ENCODE measurements at places on chromosomes 12 and 14.

DNA sequence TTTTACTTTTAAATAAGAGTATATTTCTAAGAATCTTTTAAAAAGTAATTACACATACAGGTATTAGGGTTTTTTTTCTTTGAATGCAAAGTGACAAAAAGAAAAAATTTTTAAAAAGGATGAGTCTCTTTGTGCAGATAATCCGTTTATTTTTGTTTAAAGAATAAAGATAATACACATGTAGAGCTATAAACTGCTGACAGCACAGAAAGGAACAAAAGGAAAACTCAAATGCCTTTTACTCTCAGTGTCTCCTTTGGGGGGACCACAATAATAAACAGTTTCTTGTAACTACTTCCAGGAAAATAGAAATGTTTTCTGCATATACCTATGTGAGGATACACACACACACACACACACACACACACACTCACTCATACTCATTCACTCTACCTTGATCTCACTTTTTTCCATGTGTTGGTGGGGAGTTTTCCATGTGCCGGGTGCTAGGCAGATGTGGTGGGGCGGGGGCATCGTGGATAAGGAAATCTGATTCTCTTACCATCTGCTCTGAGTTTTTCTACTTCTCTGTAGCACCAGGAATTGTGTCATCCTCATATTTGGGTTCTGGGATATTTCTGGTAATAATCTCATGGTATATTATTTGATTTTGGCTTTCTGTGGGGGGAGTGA, 58.1 kb downstream of the KCTD10 start:
- no peak for DNase-seq

- DNase-seq = no peak
Measured at GRCh38 chr12:6903722-6904121, 900 bp upstream of the LRRC23 start.

GRCh38 chr12:99271071-99271470, 376.5 kb upstream of the GARIN6 start:
- DNase-seq = no peak

- no peak for DNase-seq
Measured at GRCh38 chr14:30158299-30158698, 230.7 kb upstream of the PRKD1 start.

DNA sequence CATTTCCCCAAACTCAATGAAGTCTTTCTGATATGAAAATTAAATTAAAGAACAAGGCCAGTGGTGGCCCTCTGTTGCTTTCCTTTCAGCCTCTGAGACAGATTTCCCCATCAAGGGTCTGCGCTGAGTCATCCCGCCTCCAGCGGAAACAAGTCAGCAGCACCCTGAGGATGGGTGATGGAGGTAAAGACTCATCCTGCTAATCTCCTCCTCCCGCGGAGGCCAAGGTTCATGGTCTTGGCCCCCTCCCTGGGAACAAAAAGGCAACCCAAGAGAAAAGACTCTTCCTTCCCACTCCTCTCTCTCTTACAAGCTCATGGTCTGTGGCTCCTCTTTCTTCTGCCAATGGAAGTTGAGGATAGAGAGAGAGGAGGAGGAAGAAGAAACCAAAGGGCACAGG, 9.0 kb upstream of the NUMB start:
- no peak for DNase-seq

GRCh38 chr12:49762468-49762847, 21.1 kb downstream of the TMBIM6 start:
- no peak for DNase-seq

- no peak for DNase-seq
Measured at GRCh38 chr12:104094284-104094683, 30.0 kb downstream of the HCFC2 start.

- no peak for DNase-seq
Measured at GRCh38 chr12:29731591-29731990, 52.2 kb downstream of the TMTC1 start.

DNA sequence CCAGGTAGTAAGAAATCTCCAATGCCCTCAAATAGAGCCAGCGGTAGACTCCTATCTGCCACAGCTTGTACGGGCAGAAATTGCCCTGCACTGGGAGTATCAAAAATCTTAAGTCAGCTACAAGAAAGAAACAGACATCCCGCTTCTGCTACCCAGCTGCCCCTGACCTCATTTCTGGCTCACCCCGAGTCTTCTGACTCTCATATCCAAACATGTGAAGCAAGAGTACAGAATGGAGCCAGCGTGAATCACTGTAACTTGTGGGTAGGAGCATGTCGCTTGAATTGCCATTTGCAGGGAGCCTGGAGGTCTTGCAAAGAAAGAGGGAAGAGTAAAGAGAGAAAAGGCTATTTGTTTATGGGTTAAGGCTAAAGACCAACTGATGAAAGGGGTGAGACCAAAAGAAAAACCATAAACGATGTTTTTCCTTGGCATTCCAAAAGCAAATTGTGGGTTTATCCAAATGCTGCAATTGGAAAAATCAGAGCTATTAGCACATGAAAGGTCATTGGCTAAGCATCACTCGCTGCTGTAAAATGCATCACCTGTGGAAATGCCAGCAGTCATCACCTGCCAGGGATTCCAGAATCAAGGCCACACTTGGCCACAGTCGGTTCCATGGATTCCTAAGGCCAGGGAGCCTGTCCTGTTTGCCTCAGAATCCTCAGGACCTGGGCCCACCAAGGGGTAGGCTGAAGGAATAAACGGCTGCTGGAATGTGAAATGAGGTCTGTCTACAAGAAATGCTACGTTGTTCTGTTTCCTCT, 86.6 kb downstream of the FOXN3 start:
- no peak for DNase-seq

DNA sequence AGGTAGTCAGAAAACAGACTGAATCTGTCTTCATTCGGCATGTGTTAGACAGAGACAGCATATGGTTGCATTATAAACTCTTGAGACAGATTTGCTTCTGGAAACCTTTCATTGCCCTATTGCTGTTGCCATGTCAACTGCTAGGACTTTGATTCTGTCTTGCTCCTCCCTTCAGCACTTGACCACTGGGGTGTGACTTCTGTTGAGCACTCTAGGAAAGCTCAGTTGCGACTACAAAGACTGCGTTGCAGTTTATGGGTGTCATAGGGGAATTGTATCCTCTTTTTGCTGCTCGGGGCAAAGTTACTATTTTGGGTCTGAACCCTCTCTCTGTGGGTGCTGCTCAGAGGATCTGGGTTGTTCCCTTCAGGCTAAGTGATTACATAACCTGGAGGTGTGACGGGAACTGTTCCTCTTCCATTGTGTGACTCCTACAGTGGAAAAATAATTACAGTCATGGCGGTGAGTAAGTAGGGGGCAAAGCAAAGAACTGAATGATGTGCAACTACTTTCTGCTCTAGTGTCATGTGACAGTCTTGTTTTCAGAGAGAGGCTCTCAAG, 44.3 kb upstream of the TRIM9 start:
- no peak for DNase-seq

GRCh38 chr12:25789541-25789944, 168.9 kb upstream of the RASSF8 start:
- no peak for DNase-seq

- no peak for DNase-seq
Measured at GRCh38 chr12:46087916-46088439, 97.6 kb upstream of the SCAF11 start.

GRCh38 chr12:22536346-22536945, 7.9 kb downstream of the C2CD5 start:
- no peak for DNase-seq

GRCh38 chr14:70748422-70748821, 60.9 kb downstream of the MAP3K9 start:
- no peak for DNase-seq

DNA sequence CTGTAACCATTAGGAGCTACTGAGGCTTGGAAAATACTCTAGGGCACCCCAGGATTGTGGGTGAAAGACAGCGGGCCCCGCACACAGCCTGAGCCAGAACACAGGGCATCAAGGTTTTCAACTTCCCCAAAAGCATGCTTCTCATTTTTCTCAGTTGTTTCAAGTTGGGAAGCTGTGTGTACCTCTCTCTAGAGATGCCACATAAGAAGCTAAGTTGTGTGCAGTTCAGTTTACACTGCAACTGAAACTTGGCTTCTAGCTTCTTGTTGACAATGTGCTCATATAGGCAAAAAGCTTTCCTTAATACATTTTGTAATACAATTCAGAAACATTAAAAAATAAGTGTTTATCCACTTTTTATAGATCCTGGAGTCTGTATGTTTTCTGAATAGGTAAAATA, 88.1 kb upstream of the PTPRR start:
- DNase-seq = no peak

DNA sequence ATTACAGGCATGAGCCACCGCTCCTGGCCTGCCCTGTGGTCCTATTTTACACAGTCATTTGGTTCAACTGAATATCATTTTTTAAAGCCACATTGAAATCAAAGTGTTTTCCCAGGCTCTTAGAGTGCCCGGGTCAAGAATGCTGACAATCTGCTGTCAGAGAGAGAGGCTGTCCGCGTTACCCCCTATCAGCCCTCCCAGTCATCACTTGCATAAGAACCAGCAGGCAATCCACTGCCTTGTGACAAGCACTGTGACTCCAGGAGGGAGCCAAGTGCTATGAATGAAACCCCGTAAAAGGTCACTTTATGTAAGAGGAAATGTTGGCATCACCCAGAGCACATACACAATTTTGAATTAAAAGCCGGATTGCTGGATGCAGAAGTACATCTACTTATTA, 13.5 kb downstream of the PHLDA1 start:
- peak; percentile 72 for DNase-seq

GRCh38 chr14:92990456-92991430, 67.8 kb downstream of the CHGA start:
- DNase-seq = peak; percentile 23

GRCh38 chr14:102229739-102230092, 75.2 kb downstream of the MOK start:
- no peak for DNase-seq

DNA sequence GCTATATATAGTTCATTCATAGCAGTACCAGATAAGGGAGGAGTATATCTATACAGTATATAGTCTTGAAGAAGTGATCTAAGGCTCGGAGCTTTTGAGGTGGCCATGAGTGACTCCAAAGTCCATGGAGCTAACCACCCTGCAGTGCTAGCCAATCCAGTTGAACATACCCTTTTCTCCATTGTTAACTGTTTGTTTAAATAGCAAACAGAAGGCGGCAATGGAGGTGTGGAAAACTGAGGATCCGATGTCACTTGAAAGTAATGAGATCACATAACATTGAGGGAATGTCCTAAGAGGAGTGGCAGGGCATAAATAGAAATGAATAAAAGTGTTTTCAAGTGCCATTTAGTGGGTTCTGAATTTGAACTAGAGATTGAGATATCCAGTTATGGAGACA, 12.4 kb upstream of the SNAPC1 start:
- DNase-seq = no peak

DNA sequence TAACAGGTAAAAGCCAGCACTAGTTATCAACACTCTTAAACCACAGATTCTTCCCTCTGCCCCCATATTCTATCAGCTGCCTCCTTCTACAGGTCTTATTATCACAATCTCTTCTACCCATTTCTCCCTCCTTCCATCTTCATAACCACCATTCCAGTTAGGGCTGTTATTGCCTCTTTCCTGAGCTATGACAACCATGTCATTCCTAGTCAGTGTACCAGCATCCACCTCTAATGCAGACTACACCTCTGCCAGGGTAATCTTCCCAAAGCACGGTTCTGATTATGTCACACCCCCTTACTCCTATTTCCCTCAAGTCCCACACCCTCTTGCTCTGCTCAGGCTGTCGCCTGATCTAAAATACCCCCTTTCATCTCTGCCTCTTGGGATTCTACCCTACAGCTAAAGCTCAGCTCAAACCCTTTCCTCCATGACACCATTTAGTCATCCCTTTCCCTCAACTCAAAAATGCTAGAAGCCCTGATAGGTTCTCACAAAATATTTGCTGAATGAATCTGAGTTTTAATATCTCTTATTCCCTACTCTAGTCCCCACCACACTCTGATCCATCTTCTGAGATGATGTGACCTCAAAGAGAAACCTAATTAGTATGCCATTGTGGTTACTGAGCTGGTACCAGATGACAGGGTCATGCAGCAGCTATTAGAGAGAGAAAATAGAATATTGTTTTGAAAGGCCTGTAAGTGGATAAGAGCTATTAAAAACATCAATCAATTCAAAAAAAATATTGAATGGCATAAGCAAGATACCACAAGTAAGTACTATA, 11.7 kb downstream of the RACGAP1 start:
- no peak for DNase-seq

GRCh38 chr14:81269100-81269978, 48.6 kb upstream of the GTF2A1 start:
- peak; percentile 48 for DNase-seq

DNA sequence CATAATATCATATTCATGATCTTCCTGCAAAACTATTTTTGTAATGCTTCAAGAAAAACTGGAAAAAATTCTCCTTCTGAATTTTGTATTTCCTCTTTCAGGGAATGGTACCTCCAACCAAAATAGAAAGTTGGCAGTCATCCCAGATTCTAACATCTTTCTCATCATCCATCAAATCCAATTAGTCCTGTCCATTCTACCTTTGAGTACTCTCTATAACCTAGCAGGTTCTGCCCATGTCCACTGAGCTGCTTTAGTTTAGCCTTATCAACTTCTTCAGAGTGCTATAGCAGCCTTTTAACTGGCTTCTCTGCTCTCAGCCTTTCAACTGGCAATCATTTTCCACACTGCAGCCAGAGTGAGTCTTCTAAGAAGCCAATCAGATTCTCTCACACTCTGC, 236.2 kb downstream of the AKAP6 start:
- DNase-seq = no peak

DNA sequence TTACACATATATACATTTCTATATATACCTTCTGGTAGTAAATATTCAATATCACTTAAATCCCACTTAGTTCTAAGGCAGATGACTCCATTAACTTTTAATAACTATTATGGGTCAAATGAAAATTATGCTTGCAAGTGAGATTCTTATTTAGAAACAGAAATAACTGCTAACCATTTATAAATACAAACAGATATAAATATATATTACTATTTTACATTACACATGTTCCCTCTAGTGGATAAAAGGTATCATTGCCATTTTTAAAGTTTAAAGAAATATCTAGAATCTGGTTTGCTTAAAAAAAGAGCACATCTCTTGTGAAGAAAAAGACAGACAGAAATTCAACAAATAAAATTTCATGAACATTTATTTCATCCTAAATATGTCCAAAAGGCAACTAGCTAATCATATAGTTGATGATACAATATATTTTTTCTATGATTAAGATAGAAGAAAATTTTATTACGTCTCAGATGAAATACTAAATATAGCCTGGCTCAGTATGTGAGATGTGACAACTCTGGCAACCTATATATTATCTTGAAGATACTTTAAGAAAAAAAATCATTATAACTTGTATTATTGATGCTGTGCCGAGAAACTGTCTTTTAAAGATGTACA, 11.7 kb upstream of the RAD51AP1 start:
- DNase-seq = no peak

GRCh38 chr14:59831121-59831730, 39.4 kb downstream of the RTN1 start:
- DNase-seq = no peak

- no peak for DNase-seq
Measured at GRCh38 chr14:93089521-93090269, 26.0 kb downstream of the ITPK1 start.

GRCh38 chr14:67820428-67820971, 921 bp downstream of the RAD51B start:
- DNase-seq = no peak

GRCh38 chr14:52949711-52950409, 990 bp downstream of the FERMT2 start:
- DNase-seq = no peak
